GM23248 (cell line): ENCODE measurements at places on chromosomes 6 and 20. TPM values are rescaled to one million over a fixed set of nuclear protein-coding genes. Genes with fewer than 3 reads are reported as not detected.

DNA sequence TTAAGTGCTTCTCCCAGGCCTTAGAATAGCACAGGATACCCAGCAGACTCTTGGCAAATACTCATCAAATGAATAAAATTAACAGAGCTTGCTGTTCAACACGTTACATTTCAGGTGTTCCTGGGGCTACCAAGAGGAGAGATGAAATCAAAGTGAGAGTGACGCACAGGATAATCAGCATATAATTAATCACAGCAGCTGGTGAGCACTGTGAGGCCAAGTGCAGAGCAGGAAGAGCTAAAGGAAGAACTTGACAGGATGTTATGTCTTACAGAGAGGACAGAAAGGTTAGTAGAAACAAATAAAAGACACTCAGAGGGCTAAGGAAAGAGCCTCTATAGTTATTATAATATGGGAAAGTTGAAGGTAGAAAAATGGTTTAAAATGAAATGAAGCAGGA lies 8.8 kb downstream of the PPIL1 start:
- no peak for DNase-seq

GRCh38 chr6:12395898-12396297 lies 105.7 kb downstream of the EDN1 start:
- peak; percentile 52 for DNase-seq

DNA sequence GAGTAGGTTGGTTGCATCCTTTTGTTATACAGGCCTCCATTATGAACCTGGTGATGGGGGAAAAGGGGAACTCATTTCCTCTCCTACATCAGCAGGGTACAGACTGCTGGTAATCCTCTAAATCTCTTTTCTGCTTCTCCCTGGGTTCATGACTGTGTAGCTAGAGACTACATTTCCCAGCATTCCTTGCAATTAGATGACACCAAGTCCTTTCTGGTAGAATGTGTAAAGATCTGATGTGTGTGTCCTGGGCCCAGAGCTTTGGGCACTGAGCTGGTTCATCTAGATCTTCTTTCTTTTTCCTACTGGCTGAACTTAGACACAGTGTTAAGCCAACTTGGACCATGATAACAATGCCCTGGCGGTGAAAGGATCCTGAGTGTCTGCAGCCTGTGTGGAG lies 104.7 kb upstream of the IFNGR1 start:
- no peak for DNase-seq

DNA sequence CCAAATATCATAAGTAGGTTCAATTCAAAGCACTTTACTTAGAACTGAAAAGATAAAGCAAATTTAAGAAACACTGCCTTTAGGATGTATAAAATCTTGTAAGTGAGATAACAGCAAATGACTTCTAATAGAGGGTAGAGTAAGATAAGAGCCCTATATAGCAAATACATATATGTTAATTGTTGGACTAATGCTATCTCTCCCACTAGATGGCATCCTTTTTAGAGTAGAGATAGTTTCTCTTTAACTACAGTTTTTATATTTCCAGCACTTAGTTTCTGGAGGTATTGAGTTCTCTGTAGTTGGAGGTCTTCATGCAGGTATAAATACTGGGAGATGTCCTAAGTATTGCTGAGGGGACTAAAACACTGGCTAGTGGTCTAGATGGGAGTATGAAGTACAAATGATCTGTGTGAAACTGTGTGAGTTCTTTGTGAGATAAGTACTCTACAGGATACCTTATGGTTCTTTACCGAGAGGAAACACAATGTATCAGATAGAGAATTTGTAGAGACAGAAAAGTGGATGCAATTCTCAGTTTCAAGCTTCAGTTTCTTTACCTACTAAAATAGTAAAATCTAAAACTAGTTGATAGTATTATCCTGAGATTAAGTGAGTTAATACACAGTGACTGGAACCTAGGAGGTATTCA lies 399.3 kb downstream of the KHDRBS2 start:
- DNase-seq, result no peak

GRCh38 chr20:4152696-4153235 lies 137.4 kb upstream of the RNF24 start:
- DNase-seq, result peak; percentile 56

GRCh38 chr6:131976545-131977061 lies 25.4 kb upstream of the CCN2 start:
- DNase-seq, result no peak

GRCh38 chr20:7673841-7674240 lies 266.4 kb downstream of the HAO1 start:
- peak; percentile 68 for DNase-seq

- no peak for DNase-seq
Measured at GRCh38 chr6:142857233-142857761, 87.7 kb downstream of the HIVEP2 start.

GRCh38 chr20:16007962-16008361 lies 565.3 kb downstream of the KIF16B start:
- no peak for DNase-seq

DNA sequence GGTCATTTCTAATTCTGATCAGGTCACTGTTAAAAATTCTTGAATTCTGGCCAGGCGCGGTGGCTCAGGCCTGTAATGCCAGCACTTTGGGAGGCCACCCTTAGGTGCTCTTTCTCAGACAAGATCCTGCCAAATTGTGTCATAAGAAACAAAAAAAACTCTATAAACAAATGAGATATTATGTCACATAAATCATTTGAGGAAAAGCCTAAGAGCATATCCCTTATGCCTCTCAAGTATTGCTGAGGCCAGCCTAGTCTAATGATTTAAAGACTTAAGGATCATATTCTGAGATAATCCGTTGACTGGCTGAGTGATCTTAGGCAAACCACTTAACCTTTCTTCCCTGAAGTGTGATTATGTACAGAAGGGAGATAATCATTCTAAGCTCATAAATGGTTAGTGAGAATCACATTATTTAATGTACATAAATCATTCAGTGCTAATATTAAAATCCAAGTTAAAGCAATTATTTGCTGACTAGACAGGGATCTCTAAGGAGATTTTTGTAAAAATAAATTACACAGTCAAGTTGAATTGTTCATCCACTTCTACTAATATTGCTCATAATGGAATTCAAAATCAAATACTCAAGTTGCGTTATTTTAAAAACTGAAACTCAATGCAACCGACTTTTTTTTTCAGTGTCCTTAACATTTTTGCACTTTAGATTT lies 365.4 kb downstream of the PHF3 start:
- no peak for DNase-seq

- peak; percentile 73 for DNase-seq
Measured at GRCh38 chr6:37919417-37920157, 100.1 kb downstream of the ZFAND3 start.

DNA sequence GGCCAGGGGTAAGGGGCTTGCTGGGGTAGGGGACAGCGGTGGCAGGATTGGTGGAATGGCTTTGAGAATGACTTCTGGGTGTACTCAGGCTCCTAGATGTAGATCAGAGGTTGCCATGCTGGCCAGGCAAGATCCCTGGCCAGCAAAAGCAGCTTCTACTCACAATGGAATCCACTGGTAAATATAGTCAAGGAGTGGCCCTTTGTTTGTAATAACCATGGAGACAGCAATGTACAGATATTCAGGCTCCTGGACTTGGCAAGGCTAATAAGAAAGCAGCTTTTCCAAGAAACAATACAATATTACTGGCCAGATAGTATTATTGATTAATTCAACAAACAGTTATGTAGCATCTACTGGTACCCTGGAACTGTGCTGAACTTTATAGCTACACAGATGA lies 37.9 kb downstream of the CDH26 start:
- DNase-seq, result no peak

GRCh38 chr6:148501178-148501590 lies 158.5 kb downstream of the SASH1 start:
- DNase-seq, result peak; percentile 99

GRCh38 chr20:57705127-57705899 lies 4.5 kb downstream of the PMEPA1 start:
- no peak for DNase-seq

GRCh38 chr6:133551847-133552341 lies 310.7 kb downstream of the EYA4 start:
- DNase-seq, result peak; percentile 97

GRCh38 chr6:48619771-48620170 lies 508.8 kb upstream of the PTCHD4 start:
- no peak for DNase-seq

DNA sequence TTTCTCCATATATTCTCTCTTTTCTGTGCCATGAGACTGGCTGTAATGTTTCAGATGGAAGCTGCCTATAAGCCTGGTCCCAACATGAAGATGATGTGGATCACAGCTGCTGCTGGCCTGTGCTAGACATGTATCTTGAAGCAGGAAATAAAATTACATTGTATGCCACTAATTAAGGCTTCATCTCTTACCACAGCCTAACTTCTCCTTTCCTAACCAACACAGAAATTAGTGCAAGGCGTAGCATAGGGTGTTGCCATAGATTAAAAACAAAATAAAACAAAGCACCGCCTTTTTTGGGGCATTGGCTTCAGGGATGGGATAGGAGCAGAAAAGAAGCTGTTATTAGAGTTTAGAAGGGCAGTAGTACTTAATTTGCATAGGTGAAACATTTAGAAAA lies 4.7 kb upstream of the SLC17A4 start:
- no peak for DNase-seq

DNA sequence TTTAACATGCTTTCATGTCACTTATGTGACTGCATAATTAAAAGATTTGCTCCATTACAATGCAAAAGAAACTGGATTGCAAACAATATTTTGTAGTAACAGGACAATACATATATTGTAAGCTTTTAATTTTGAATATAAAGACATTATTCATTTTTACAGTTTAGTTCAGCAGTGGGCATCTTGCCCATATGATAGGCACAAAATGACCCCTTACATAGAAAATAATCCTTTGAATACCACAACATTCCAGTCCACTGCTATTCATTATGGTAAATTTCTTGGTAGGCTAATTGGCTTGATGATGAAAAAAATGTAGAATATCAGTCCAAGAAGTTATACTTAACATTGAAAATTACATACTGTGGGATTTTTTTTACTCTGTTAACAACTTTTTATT lies 74.1 kb upstream of the LAMA2 start:
- DNase-seq, result no peak

GRCh38 chr6:1285556-1285955 lies 26.3 kb upstream of the FOXQ1 start:
- DNase-seq, result peak; percentile 63

DNA sequence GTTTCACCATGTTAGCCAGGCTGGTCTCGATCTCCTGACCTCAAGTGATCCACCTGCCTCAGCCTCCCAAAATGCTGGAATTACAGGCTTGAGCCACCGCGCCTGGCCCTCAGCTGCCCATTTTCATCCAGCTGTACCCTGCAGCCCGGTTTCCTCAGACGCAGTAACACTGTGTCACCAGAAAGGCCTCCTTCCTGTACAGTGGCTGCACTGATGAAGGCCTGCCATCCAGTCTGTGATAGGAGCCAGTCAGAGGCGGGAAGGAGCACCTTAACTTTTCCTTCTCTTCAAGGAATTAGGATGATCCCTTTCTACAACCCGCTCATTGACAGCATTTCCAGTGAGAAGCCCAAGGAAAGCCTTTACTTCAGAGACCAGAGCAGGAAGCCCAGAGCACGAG lies 75.9 kb downstream of the GFOD1 start:
- no peak for DNase-seq

GRCh38 chr6:6466967-6467761 lies 121.4 kb upstream of the LY86 start:
- no peak for DNase-seq

- DNase-seq, result no peak
Measured at GRCh38 chr6:83389606-83390005, 41.2 kb downstream of the ME1 start.

- DNase-seq, result no peak
Measured at GRCh38 chr6:30854285-30855040, 29.9 kb upstream of the DDR1 start.

- no peak for DNase-seq
Measured at GRCh38 chr6:117469356-117469755, 13.1 kb upstream of the DCBLD1 start.

DNA sequence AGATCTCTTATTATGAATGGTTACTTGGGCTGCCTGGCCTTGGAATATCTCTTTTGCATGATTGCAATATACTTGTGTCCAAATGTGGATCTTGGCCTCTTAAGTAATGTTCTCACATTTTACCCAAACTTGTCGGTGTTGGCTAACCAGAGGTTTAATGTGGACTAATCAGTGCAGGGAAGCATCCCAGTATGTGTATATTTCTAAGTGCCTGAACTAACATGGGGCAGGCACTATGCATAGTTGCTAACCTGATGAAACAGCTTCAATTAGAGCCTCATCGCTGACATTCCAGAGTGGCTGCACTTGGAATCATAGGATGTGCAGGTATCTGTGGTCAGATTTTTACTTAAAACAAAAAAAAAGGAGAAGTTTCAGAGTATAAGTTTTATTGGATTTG lies 160.0 kb downstream of the PDE7B start:
- peak; percentile 32 for DNase-seq

GRCh38 chr6:38730140-38730862 lies 15.2 kb downstream of the DNAH8 start:
- no peak for DNase-seq

DNA sequence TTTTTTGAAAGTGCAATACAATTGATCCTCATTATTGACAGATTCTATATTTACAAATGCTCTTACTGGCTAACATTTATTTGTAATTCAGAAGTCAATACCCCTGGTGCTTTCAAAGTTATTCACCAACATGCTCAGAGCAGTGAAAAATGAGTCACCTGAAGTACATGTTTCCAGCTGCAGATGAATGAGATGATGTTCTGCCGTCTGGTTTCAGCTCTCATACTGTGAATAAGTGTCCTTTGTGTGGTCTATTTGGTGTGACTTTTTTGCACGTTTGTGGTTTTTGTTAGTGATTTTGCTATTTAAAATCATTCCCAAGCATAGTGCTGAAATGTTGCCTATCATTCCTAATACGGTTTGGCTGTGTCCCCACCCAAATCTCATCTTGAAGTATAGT lies 22.3 kb upstream of the EYA4 start:
- DNase-seq, result no peak

DNA sequence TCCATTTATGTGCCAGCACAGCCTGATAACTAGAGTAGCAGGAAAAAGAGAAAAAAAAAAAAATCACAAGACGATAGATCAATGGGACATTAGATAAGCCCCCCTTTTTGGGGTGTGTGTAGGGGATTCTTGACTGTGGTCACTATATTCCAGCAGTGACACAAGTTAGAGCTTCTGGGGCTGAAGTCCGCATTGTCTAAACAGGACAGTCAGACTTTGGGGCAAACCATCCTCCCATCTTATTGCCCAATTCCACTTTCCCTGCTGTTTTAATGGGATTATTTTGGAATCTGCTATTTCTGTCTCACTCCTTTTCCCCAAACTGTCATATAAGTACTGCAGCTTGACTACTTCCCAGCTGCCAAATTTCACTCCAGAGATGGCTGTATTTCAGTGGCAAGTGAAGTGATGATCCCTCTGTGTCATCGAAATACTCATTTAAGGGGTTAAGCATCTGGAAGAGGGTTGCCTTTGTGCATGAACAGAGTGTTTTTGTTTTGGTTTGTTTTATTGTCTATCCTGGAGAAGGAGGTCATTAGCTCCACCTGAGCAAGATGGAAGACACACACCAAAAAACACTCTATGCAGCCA lies 182.5 kb downstream of the ATXN1 start:
- no peak for DNase-seq

The GSTA2 gene
- total RNA-seq, result 0.11 TPM in 1 of 2 replicates, not detected in the other

The RSPO3 gene
- 0.13 and 1.4 TPM in 2 replicates for total RNA-seq

The HLA-C gene
- total RNA-seq, result 157 and 168 TPM in 2 replicates

The CST3 gene
- 396 and 478 TPM in 2 replicates for total RNA-seq

The SLC35F1 gene
- 0.76 TPM in 1 of 2 replicates, not detected in the other for total RNA-seq

The EBF4 gene
- total RNA-seq, result 0.76 TPM in 1 of 2 replicates, not detected in the other

The PKIB gene
- total RNA-seq, result 1.3 TPM in 1 of 2 replicates, not detected in the other

The RAB23 gene
- 78.6 and 81.7 TPM in 2 replicates for total RNA-seq

The CBLN4 gene
- total RNA-seq, result not detected in 2 replicates

The FAM50B gene
- total RNA-seq, result 6.1 and 7.6 TPM in 2 replicates
